ENCODE measurements at places on chromosomes 4 and X. TPM values are rescaled to one million over a fixed set of nuclear protein-coding genes. Genes with fewer than 3 reads are reported as not detected.
A peak's percentile ranks its signal among the peaks of the same experiment; 100 is the strongest.

DNA sequence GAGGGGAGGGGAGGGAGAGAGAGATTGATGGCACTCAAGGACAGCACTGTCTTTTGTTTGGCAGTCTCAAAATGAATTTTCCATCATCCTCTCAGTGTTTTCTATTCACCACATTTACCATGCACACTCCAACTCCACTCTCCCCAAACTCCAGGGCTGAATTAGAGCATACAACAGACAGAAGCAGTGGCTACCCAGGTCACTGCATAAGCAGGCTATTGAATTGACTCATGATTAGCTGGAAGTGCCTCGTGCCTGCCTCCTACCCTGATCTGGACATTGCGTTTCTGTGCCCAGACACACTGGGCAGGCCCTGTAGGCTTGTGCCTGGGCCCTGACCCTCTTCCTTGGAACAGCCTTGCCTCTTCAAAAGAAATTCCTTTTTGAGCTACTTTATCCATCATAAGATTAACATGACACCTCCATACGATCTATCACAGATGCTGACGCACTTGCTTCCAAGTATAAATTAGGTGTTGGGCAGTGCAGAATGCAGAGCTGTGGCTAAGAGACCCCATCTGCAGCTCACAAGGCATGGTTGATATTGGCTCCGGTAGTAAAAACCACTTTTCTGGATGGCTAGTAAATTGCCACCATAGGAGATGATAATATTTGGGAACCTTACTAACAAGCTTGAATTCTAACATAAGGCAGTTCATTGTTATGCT is 752.9 kb downstream of the RPA4 start:
- no peak for DNase-seq
- H3K4me1 ChIP-seq = peaks cover 23% of the 10 kb centered on the region
- H3K27ac ChIP-seq = peak overlapping the region; percentile 38
- H3K4me3 ChIP-seq = no peak overlapping the region
- H3K36me3 ChIP-seq = no peaks in the 10 kb centered on the region
- no peaks in the 10 kb centered on the region for H3K27me3 ChIP-seq

DNA sequence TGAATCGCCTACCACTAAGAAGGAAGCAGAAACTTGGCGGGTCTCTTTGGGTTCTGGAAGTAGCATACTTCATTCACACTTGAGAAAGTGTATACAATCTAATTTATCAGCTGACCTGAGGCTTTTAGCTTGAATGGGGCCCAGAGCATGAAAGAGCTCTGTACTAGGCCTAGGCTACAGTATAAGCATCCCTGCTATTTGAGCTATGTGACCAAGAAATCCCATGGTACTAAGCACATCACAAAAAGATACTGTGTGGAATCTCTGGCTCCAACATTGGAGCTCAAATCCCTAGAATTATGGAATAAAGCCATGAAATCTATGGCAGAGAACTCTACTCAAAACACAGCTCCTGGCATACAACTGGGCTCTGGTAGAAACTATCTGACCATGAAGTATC is 43.9 kb upstream of the CCDC149 start:
- H3K4me1 ChIP-seq = no peaks in the 10 kb centered on the region
- H3K27ac ChIP-seq = no peak overlapping the region
- peaks cover 2% of the 10 kb centered on the region for H3K36me3 ChIP-seq
- H3K4me3 ChIP-seq = no peak overlapping the region

DNA sequence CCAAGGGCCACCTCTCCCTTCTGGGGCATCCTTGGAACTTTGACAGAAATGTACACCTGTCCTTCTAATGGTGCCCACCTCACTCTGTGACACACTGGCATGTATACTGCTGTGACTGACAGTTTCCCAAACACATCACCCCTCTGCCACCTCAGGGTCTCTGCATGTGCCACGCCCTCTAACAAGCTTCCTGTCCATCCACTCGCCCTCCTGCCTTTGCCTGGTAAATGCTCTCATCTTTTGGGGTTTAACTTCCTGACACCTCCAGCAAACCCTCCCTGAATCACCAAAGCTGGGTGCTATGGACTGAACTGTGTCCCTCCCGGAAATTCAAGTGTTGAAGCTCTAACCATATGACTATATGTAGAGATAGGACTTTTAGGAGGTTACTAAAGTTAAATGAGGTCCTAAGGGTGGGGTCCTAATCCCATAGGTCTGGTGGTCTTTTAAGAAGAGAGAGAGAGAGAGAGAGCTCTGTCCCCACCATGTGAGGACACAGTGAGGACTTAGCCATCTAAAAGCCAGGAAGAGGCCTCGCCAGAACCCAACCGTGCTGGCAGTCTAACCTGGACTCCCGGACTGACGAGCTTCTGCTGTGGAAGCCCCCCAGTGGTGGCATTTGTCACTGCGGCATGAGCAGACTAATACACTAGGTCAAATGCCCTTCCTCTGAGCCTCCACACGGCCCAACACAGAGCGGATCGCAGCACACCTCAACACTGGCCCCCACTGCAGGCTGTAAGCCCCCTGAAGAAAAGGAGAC is 95.6 kb downstream of the AFAP1 start:
- DNase-seq = no peak
- no peak overlapping the region for H3K4me3 ChIP-seq
- no peaks in the 10 kb centered on the region for H3K27me3 ChIP-seq
- H3K27ac ChIP-seq = peak overlapping the region; percentile 96
- peaks cover 22% of the 10 kb centered on the region for H3K36me3 ChIP-seq
- H3K4me1 ChIP-seq = peaks cover 43% of the 10 kb centered on the region

GRCh38 chrX:30653415-30654131 is at the start of gene GK:
Gene GK (plus strand): TSS chrX:30653423. CDS start chrX:30653538, 115 bp downstream.
- no peaks in the 10 kb centered on the region for H3K36me3 ChIP-seq
- H3K27me3 ChIP-seq = no peaks in the 10 kb centered on the region
- peak within 1 kb of the TSS; percentile 75 for H3K4me3 ChIP-seq
- H3K4me1 ChIP-seq = peaks cover 10% of the 10 kb centered on the region

- peak overlapping the region; percentile 11 for H3K27ac ChIP-seq
- no peak for DNase-seq
- peaks cover 24% of the 10 kb centered on the region for H3K4me1 ChIP-seq
- H3K27me3 ChIP-seq = no peaks in the 10 kb centered on the region
- H3K4me3 ChIP-seq = no peak overlapping the region
- H3K36me3 ChIP-seq = no peaks in the 10 kb centered on the region
These were observed 114.5 kb downstream of the IRF2 start for GRCh38 chr4:184359888-184360287.

GRCh38 chr4:79421483-79421882 is 13.5 kb upstream of the GK2 start:
- H3K27me3 ChIP-seq = no peaks in the 10 kb centered on the region
- no peaks in the 10 kb centered on the region for H3K4me1 ChIP-seq
- H3K36me3 ChIP-seq = peaks cover 6% of the 10 kb centered on the region
- no peak for DNase-seq
- no peak overlapping the region for H3K4me3 ChIP-seq
- H3K27ac ChIP-seq = no peak overlapping the region

Gene NXF2B
- not detected for total RNA-seq
